ENCODE measurements at places on chromosomes 13 and 19.

DNA sequence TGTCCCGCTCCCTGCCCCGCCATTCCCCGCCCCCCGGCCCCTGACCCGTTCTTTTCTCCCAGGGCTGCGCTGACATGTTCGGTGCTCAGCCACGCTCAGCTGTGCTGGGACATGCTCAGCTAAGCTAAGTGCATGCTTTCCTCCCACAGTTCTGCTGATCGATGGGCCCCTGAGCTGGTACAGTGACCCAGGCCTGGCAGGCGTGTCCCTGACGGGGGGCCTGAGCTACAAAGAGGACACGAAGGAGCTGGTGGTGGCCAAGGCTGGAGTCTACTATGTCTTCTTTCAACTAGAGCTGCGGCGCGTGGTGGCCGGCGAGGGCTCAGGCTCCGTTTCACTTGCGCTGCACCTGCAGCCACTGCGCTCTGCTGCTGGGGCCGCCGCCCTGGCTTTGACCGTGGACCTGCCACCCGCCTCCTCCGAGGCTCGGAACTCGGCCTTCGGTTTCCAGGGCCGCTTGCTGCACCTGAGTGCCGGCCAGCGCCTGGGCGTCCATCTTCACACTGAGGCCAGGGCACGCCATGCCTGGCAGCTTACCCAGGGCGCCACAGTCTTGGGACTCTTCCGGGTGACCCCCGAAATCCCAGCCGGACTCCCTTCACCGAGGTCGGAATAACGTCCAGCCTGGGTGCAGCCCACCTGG, 3.7 kb downstream of the TNFSF9 start:
- no peak for DNase-seq

- DNase-seq, result no peak
These were observed 443.1 kb upstream of the SPRY2 start for GRCh38 chr13:80783926-80784565.

DNA sequence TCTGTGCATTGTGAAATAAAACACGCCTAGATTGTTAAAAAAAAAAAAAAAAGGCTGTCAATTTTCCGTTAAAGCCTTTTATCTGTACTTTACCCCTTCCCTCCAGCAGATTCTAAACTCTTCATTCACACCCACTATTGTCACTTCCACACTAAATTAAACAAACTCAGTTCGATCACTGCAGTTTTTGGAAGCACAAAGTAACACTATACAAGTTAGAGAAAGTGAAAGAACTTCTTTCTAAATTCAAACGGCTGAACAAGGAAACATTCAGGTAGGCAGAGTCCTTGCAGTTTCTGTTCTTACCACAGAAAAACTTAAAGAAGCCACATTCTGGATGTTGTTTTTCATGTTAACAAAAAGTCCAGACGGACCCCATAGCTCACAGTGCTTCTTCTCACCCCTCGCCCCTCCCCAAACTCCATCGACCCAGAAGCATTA, 27.5 kb upstream of the UBE2L5 start:
- no peak for DNase-seq

- DNase-seq, result no peak
These were observed 48.6 kb downstream of the NLRP12 start for GRCh38 chr19:53775524-53775923.

All from stimulated activated CD8-positive, alpha-beta memory T cell treated with anti-CD3 and anti-CD28 coated beads, Interleukin-15, amount 100 ng/mL, for 24 hours (primary cell).